ENCODE measurements at places on chromosomes 6 and 20.

- DNase-seq: no peak
Observed at GRCh38 chr20:2244993-2245392, 50.8 kb upstream of the TGM3 start.

- no peak for DNase-seq
Observed at GRCh38 chr20:47143657-47144056, 212.8 kb downstream of the ZMYND8 start.

- DNase-seq: no peak
Observed at GRCh38 chr6:125766641-125767040, 17.2 kb downstream of the HEY2 start.

DNA sequence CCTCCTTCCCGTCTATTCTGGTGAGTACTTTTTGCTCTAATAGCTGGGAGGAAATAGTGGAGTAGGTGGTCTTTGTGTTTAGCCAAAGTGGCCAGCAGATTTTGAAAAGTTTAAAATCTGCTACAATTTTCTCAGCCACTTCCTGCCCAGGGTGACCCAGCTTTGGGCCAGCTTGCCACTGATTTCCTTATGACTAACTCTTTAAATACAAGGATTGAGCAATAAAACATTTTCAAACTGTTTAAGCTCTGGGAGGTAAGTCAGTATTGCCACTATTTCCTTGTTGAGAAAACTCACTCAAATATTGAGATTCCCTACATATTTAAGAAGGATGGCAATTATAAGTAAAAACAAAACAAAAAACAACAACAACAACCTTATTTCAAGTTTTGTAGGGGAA lies 54.5 kb downstream of the TRMT11 start:
- no peak for DNase-seq

DNA sequence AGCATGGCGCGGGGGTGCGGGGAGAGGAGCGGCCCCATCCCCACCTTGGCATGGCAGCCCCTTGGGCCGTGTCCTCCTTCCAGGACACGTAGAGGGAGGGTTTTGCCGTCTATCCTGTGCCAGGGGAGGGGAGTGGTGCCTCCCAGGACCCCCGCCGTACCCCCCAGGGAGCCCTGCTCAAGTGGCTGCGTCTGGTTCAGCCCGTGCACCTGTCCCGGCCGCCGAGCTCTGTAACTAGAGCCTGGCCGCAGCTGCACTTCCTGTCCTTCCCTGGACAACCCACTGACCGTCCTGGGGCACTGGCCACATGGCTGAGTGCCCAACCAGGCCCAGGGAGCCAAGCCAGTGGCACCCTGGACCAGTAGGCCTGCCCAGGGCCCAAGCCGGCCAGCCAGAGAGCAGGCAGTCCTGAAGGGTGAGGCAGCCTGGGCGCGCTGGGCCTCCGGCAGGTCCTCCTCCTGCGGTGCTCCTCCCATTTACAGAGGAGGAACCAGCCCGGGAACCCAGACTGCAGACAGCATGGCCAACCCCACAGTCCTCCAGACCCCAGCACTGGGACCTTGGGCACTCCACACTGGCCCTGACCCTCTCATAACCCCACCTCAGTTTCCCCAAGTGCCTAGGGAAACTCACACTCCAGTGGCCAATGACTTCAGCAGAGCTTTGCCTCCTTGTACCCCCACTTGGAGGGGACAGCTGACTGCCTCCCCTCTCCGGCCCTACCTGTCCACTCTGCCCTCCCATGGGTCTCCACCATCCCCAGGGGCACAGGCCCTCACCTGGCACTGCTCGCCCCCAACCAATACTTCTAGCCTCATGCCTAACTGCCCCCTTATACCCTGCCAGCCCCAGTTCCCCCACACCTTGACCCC lies 8.7 kb downstream of the LAMA5 start:
- DNase-seq: no peak

GRCh38 chr20:56249244-56249955 lies 868 bp downstream of the MC3R start:
- DNase-seq: peak; percentile 2

DNA sequence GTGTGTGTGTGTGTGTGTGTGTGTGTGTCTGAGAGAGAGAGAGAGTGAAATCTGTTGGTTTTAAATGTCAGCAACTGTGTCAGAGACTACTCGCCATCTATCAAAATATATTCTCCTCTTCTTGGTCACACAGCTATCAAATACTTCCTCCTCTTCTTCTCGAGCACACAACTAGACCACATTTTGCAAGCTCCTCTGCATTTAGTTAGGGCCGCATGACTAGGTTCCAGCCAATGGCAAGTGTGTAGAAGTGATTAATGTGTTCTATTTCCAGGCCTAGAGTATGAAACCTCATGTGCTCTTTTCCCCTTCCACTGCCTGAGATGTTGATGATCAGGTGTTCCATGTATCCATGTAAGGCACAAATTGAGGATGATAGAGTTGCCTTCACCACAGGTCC lies 278.5 kb upstream of the MARCKS start:
- no peak for DNase-seq

GRCh38 chr6:89925826-89926225 lies 31.6 kb downstream of the GJA10 start:
- DNase-seq: no peak

DNA sequence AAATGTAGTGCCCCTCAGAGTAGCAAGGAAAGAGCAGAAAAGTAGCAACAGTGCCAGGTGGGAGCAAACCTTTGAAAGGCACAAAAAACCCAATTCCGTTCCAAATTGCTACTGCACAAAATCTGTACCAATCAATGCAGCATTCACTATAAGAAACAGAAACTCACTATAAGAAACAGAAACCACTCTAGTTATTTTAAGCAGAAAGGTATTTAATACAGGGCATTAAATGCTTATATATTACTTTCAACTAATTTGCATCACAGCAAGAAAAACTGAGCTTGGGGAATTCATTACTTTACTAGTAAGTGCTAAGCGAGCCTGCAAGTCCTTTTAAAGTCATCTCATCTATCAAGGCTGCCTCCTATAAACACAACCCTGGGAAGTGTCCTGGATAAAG lies 116.5 kb upstream of the OLIG3 start:
- DNase-seq: no peak

DNA sequence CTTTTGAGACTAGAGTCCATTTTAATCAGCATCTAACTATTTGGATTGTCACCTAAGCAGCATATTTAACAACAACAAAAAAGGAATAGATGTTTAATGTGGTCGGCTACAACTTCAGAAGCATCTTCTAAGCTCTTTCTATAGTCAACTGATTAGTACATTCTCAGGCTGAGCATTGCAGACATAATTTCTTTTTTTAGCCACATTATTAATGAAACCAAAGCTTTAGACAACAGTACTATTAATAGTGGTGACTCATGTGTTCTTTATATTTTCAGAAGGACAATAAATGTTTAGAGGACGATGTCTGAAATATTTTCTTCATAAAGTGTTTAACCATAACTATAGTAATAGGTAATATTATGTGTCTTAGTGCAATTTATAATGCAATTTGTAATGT lies 52.4 kb downstream of the TPD52L1 start:
- no peak for DNase-seq

DNA sequence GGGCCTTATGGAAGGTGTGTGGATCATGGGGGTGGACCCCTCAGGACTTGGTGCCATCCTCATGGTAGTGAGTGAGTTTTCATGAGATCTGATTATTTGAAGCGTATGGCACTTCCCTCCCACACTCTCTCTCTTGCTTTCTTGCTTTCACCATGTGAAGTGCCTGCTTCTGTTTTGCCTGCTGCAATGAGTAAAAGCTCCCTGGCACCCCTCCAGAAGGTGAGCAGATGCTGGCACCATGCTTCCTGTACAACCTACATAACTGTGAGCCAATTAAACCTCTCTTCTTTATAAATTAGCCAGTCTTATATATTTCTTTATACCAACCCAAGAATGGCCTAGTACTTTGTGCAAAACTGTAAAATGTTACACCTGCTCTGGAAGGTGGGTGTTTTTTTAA lies 396.8 kb upstream of the HS3ST5 start:
- DNase-seq: no peak

- DNase-seq: no peak
Observed at GRCh38 chr6:116012471-116012949, 48.2 kb downstream of the FRK start.

DNA sequence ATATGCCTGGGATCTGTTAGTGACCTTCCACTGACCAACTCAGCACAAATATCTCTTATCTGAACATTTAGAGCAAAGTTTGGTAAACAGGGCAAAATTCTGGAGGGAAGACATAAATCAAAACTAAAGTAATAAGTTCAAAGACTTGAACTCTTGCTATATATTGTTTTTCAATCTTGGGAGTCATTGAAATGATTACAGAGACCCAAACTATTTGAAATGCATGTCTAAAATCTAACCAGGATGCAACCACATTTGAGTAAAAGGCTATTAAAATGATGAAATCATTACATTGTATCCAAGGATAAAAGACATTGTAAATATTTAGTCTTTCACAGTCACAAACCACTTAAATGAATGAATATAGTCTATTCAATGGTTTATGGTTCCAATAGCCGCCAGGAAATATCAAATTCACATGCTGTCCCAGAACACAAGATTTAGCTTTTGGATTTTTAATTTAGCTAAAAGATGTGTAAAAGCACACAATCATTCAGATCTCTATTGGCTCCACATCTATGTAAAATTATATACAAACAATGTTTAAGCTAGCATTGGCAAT lies 256.6 kb upstream of the EPHA7 start:
- DNase-seq: no peak

DNA sequence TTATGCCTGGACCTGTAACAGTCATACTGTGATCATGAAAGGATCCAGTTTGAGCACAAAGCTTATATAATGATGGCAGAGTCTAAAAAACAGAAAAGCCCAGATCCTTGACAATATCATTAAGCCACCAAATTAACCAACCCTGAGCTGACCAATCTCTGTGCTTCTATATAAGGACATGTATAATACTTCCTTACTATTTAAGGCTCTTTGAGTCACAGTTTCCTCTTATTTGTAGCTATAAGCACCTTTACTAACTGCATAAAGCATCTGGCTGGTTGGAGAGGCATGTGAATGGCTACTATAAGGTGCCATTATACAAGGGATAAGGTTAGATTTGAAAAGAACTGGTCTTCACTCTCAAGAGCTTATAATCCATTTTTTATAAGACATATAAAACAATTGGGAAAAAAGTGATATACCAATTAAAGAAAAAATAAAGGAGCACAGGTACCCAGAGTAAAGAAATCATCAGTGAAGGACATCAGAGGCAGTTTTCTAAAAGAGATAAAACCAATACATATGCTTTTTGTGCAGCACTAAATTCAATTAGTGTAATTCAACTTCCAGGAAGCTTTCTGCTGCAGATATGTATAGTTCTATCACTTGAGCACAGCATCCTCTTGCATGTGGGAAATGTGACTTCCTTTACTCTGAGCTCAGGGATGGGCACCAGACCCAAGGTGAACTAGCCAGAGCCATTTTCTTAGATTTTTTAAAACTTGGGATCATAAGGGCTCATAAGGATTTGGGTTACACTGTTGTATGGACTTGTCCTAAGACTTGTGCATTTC lies 121.0 kb downstream of the BTBD9 start:
- DNase-seq: no peak

DNA sequence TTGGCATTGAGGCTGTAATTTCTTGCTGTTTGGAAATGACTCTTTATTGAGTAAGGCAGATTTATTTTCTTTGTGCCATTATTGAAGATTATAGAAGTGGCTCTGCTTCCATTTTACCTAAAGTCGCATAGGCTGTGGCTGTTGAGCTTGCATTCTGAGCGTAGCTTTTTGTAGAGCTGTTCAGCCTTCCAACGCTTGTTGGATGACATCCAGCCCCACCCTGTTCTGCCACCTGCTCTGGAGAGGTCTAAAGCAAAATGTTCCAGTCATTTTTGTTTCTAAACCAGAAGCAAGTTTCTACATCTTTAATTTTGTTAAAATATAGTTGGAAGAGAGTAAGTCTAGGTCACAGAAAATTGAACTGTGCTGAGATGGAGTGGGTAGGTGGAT lies 24.4 kb downstream of the UST start:
- no peak for DNase-seq

- DNase-seq: no peak
Observed at GRCh38 chr6:129047834-129048233, 164.9 kb downstream of the LAMA2 start.

DNA sequence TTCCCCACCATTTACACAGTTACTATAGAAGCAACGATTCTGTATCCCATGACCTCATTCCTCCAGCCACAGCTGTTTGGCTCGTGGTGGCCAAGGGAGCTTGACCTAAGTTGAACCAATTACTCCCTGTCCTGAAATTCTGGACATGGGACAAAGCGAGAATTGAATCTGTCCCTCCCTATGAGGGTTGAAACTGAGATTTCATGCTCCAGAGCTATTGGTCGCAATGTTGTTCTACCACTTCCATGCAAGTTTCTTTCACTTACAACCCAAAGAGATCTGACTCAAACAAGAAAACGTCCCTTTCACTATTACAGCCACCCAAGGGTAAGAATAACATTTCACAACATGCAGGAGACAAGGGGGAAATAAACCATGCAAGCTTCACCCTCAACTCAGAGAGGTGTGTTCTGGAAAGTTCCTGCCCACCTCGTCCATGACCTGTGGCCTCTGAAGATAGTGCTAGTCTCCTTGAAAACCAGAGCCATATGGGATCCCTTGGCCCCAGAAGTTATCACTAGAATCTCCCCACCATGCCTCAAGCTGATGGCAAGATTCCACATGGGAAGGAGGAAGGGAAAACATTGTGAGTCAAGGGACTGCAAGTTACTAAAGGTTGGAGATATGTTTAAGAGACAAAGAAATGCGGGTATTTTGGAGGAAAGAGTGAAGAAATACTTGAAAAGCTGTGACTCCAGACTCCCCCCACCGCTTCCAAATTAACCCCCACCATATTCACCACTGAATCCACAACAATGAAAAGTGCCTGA lies 74.5 kb upstream of the SRSF6 start:
- no peak for DNase-seq

GRCh38 chr6:150443621-150444020 lies 74.8 kb downstream of the IYD start:
- no peak for DNase-seq

DNA sequence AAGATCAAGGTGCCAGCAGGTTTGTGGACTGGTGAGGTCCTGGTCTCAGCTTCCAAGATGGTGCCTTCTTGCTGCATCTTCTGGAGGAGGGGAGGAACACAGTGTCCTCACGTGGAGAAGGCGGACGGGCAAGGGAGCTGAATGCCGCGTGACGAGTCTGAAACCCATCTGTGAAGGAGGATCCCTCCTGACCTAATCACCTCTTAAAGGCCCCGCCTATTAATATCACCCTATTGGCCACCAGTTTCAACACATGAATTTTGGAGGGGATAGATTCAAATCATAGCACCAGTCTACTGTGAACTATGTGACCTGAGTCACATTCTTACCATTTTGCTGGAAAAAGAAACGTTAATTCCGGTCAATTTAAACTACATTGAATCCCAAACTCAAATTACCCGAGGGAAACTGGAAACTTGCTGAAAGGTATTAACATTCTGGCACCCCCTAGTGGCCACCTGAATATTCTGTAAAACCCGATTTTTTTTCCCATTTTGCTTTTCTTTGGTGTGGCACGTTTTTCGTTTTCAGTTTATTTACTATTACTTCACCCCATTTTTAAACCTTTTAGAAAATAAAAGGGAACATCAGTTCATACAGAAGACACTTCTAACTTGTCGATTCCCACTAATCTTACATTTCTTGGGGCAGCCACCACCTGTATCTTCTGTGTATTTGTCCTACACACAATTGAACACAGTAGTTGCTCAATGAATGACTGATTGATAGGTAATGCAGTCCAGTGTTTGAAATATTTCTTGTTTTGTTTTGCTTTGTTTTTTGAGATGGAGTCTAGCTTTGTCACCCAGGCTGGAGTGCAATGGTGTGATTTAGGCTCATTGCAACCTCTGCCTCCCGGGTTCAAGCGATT lies 17.9 kb upstream of the CCDC170 start:
- no peak for DNase-seq

GRCh38 chr20:18677126-18677525 lies 89.3 kb downstream of the DTD1 start:
- DNase-seq: no peak
